ENCODE measurements at places on chromosomes 5 and 9.
A peak's percentile ranks its signal among the peaks of the same experiment; 100 is the strongest.

- no peak for DNase-seq
These were observed 280.3 kb downstream of the NPR3 start for GRCh38 chr5:32991421-32991815.

DNA sequence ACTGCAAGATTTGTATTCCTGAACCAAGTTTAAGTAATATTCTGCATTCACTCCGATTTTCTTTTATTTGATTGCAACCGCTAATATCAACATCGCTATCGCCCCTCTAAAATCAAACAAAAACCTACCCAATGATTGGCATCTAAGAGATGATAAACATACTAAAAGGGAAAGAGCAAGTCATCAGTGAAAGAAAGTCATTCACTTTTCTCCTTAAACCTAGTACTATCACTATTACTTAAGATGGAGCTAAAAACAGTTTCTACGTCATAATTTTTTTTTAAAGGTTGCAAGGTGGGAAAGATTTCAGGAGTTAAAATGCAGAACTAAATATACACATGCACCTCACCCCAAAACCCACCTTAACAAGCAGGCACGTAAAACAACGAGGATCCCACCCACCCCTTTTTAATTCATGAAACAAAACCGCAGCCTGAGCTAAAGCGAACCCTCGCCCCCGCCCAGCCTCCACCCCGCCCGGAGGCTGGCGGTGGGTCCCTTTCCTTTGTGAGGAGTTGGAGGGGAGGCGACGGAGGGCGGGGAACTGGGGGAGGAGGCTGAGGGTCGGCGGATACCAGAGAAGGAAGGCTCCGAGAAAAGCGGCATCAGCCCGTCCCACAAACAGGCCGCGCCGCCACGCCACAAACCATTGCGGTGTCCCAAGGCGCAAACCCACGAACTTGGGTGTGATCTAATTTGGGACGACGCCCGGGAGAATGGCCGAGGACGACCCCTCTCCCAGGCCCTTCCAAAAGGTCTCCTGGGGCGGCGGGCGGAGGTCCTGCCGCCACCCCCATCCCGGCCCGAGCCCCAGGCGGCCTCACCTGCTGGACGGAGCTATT is 861 bp downstream of the UBQLN1 start:
- peak; percentile 54 for DNase-seq

DNA sequence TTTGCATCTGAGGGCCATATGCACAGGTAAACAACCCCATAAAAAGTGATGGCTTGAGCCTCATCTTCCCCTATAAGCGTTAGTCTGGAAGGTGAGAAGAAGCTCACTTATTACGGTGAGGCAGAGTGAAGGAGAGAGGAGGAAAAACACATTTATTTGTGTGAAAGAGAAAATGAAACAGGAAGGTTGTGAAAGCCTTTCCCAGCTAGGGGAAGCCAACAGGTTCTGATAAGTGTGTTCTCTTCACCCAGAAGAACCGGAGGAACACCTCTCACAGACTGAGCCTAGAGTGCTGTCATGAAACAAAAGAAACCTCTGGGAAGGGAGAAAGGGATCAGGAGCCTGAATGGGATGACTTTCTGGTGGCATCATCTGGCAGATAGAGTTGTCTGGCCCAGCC is 192.5 kb downstream of the PTTG1 start:
- no peak for DNase-seq

DNA sequence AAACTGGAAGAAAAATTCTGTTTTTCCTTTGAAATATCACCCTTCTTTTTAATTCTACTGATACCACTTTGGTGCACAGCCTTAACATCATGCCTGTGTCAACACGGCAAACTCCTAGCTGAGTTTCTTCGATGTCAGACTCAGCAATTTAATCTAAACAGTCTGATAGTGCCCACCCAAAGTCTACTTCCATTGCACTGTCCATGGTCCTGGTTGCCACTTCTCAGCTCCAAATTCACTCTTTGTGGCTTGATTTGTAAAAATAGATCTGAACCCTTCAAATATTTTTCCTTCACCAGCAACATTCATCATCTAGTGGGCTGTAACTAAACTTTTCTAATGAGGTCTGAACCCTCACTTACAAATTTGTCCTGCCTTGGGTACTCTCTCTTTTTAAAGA is 107.8 kb downstream of the NUDT12 start:
- DNase-seq, result no peak

- DNase-seq, result peak; percentile 55
These were observed 35.5 kb downstream of the BICD2 start for GRCh38 chr9:92728831-92729734.

- DNase-seq, result no peak
These were observed 13.2 kb downstream of the TMEM8B start for GRCh38 chr9:35842020-35842745.

- DNase-seq, result no peak
These were observed 81.3 kb upstream of the ELAVL2 start for GRCh38 chr9:23907343-23907742.

- no peak for DNase-seq
These were observed 45.6 kb downstream of the TLE4 start for GRCh38 chr9:79617395-79617794.

- DNase-seq, result no peak
These were observed 17.2 kb downstream of the MED10 start for GRCh38 chr5:6361101-6361500.

GRCh38 chr5:150241298-150242160 is 48.0 kb downstream of the CAMK2A start:
- DNase-seq, result no peak

- peak; percentile 83 for DNase-seq
These were observed 203.8 kb downstream of the SNCAIP start for GRCh38 chr5:122515709-122516431.

DNA sequence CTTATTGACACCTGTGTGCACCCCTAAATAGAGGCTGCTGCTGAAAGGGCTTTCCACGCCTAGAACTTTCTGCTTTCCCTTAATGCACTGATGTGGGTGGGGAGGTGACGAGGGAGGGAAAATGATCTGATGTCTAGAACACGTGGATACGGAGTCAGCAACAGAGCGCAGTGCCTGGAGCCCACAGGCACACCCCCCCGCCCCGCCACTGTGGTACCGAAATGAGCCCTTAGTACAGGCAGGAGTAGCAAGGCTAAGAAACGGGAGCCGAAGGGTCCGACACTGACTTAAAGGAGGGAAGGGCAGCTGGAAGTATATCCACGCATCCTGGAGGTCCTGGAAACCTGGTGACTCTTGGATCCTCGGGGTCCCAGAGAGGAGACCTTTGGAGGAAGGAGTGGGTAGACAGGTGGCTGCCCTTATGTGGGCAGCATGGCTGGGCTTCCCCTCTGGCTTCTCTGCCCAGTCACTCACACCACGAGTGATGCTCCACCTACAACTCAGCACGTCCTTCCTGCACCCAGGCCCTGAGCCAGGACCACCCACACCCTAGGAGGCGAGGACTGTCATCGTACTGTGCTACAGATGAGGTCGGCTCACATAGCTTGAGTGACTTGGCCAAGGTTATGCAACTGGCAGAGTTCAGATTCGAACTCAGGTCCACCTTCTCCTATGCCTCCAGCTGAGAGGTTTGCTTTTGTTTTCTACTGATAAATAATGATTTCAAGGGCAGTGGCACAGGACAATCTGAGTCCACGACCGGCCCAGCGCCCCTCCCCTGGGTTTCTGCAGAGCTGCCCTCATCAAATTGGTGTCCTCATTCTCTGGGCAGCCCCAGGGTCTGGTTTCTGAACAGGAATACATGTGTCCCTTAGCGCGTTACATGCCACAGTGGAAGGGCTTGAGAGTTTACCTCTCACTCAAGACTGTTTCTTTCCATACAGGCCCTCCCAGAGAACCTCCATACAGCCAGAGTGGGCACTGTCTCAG is 4.7 kb upstream of the VAV2 start:
- peak; percentile 42 for DNase-seq

- DNase-seq, result no peak
These were observed 191.7 kb downstream of the DRD1 start for GRCh38 chr5:175252234-175252805.

- no peak for DNase-seq
These were observed 244.4 kb downstream of the RFX3 start for GRCh38 chr9:3281399-3281798.

DNA sequence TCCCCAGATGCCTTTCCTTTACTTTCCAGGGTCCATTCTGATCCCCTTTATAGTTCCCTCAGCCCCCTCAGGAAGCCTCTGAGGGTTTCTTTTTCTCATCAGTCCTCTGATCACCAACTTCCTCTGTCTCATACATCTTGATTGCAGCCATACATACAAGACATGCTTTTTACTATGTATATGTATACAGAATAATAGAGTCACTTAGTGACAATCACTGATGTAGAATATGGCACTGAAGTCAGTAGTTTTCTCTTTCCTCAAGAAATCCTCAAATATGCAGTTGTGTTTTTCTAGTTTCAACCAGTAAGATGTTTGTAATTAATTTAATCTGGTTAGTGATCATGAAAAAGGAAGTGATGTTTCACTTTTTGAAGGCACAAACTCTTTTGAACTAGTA is 364.1 kb downstream of the MAN2A1 start:
- no peak for DNase-seq

- DNase-seq, result no peak
These were observed 119.8 kb upstream of the PANK3 start for GRCh38 chr5:168699002-168699401.

DNA sequence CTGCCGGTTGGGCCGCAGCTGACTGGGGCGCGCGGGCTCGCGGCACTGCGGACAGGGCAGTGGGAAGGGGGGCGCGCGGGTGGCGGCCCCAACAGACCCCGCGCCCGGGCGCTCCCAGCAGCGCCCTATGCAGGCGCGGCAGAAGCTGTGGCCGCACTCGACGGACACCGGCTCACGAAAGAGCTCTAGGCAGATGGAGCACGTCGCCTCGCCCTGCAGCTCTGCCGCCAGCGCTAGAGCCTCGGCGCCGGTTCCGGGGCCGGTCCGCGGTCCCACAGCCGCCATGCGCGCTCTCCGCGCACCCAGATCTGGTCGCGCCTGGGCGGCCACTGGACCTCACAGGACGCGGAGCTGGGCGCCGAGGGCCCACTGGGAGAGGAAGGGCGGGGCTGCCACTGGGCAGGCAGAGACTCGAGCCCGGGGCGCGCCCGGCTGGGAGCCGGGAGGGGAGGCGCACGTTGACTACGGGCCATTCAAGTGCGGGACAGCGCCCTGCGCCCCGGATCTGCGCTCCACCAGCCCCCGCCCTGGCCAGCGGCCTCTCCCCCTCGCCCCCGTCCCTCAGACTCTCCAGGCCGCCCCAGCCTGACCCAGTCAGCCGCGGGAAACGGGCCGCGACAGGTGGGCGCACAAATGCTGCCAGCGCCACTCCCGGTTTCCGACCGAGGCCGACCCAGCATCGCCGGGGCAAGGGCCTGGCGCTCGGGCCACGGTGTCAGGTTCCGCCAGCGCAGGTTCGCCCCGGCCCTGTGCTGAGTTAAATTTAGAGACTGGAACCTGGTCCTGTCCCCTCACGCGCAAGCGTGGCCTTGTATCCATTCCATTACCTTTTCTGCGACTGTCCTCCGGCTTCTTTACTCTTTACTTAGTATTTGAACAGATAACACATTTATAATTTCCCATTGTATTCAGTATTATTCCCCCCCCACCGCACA is at the start of gene TRIM7:
Gene TRIM7, minus strand, starts transcription at position 371 of the 935 bp plus-strand sequence. Its CDS starts 86 bp downstream, at position 285.
- DNase-seq, result peak; percentile 75

- no peak for DNase-seq
These were observed 55.2 kb downstream of the FBXL7 start for GRCh38 chr5:15555176-15555575.

- peak; percentile 67 for DNase-seq
These were observed 3.1 kb upstream of the IL7R start for GRCh38 chr5:35853631-35854030.

DNA sequence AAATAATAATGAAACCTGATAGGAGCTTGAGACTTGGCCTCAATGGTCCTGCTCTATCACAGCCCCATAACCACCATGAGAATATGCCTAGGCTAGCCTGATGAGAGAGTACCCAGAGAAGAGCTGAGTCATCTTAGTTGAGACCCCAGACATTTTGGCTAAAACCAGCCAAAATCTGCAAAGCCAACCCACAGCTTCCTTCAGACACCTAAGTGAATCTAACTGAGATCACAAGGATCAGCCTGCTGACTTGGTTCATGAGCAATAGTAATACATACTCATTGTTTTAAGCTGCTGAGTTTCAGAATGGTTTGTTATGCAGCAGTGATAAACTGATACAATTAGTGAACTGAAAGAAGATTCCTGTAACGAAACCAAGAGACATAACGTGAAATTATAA is 473.7 kb upstream of the PTGER4 start:
- DNase-seq, result no peak

Data from suppressor macrophage (primary cell).